ENCODE measurements at places on chromosomes 5 and 9.

GRCh38 chr9:105858006-105858690 lies 163.8 kb downstream of the TMEM38B start:
- no peak for DNase-seq

DNA sequence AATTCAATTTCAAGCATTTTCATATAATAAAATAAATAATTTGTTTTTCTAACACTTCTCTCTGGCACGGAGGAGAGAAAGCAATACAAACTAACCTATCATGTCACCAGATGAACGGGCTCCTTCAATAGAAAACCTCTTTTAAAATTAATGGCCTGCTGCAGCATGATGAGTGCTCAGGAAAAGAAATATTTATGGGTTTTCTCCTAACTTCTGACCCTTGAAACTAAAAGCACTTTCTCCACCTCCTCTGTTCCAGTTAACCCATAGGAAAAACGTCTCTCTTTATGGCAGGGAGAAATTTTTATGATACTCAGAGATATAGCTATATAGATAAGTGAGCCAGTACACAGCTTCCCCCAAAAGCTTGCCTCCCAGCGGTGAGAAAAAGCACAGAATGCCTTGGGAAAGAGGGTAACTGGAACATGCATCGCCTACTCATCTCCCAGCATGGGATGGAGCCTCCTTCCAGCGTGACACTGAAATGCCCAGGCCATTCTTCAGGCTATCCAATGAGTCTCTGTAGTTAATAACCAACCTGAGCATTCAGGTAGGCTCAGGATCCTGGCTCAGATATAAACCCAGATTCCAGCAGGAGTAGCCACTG lies 963.0 kb upstream of the DMAC1 start:
- no peak for DNase-seq

DNA sequence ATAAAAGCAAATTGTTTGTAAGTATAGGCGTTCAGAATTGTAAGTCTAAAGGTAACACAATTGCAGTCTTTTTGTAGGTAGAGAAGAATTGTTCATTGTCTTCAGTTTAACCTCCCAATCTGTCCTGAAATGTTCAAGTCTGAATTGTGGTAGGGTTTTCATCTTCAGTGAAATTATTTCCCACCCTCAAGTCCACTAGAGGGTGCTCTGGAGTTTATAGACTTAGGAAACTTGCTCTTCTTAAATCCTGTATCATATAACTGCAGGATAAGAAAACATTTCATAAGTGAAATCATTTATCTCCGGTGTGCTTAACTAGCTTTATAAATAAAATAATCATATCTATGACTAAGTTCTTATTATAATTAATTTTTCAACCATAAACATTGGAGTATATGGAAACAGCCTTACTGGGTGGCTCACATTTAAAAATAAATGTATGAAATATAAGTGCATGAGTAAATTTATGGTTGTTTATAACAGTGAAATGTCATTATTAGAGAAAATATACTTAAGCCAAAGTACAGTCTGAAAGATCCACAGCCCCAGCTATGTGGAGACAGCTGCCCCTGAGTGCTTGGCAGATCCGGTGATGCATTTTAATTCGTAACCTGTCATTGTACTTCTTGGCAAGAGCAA lies 182.4 kb upstream of the OTULINL start:
- DNase-seq = no peak

- no peak for DNase-seq
Observed at GRCh38 chr5:6510132-6510531, 61.5 kb downstream of the UBE2QL1 start.

- DNase-seq = no peak
Observed at GRCh38 chr9:106218427-106218826, 524.1 kb downstream of the TMEM38B start.

- no peak for DNase-seq
Observed at GRCh38 chr9:91192381-91193086, 169.2 kb downstream of the AUH start.

DNA sequence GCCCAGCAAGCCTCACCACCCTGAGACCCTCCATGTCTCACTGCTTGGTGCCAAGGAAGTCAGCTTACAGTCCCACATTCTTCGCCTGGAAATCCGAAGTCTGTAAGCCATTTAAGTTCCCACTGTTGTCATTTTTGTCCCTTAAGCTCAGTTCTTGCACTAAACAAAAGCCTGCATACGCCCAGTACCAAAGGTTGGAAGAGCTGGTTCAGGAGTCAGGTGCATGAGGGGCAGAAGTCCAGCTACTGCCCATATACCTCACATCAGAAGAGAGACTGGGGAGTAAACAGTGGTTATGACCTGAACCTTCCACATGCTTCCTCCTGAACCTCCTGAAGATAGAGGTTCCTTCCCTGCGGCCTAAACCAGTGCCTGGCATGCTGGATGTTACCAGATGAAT lies 146.0 kb downstream of the FRMD3 start:
- no peak for DNase-seq

DNA sequence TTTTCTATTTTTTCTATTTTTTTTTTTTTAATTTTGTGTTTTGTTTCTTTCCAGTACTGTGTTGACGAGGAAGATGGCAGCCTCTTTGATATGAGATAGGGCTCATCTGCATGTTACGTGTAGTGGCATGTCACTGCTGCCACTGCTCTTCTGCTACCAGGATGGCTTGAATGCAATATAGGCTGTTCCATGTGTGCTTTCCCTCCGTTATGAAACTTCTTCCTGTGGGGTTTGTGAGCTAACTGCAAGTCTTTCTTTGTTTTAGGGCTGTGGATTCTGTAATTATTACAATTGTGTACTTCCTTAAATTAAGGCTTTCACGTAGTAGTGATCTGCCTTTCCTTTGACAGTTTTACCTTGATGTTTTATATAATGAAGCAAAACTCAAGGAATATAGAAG lies 184.6 kb downstream of the KDM4C start:
- no peak for DNase-seq

DNA sequence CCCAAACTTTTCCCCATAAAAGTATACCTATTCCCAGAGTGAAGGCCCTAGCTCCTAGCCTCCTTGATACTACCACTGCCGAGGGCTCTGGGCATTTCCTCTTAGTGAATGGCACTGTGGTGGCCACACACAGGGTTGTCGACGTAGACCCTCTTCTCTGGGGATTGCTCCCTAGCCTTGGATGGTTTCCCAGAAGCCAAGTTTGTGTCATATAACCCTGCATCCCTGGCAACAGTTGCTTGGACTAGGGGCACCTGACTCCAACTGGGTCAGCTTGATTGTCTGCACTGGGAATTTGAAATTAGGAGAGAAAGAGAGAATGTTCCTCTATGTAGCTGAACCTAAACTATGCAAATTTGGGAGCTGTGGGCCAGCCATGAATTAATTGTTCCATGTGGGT lies 32.3 kb upstream of the KIF2A start:
- no peak for DNase-seq

DNA sequence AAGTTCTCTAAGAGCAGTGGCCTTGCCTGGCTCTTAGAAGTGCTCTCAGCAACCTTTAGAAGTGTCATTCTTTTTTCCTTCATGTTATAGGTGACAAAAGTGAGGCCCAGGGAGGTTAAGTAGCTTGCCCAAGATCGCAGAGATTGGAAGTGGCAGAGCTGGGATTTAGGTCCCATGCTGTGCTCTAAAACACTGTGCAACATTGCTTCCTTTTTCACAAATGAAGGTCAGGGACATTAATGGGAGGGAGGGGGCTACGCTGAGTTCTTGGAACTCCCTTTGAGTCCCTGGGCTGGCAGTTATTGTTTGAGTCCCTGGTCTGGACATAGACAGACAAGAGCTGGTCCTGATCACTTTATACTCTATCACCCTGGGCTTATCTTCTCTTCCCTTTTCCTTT lies 45.3 kb downstream of the PAM start:
- DNase-seq = no peak

DNA sequence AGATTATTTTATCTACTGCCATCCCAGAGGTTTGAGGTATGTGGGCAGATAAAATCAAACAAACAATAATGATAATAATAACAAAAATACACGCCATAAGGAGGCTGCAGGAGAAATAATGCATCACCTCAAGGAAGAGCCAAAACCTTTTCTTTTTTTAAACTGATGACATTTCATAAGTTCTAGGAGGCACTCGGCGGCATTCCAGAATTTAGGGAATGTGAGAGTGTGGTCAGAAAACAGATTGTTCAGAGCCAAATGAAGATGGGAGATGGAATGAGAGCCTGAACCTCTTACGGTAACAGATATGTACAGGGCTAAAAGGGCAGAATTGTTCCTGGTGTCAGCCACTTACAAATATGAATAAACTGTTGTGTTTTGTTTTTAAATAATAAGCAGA lies 615.0 kb upstream of the CHD1 start:
- DNase-seq = no peak

GRCh38 chr5:174991847-174992246 lies 267.5 kb downstream of the MSX2 start:
- DNase-seq = no peak

DNA sequence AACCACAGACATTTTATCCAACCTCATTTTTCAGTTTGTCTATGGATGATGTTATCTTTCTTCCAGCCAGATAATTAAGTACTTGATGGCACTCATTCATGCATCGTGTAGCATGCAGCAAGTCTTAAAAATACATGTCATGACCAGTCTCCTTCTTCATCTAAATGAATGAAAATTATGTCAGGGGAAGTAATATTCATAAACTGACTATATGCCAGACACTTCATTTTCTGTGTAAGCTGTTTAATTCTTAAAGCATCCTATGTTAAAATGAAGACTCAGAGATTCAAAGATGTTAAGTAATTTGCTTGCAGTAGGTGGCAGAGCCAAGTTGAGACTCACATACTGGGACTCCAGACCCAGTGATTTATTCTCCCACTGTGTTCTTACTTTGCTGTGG lies 181.7 kb upstream of the CD180 start:
- DNase-seq = no peak

DNA sequence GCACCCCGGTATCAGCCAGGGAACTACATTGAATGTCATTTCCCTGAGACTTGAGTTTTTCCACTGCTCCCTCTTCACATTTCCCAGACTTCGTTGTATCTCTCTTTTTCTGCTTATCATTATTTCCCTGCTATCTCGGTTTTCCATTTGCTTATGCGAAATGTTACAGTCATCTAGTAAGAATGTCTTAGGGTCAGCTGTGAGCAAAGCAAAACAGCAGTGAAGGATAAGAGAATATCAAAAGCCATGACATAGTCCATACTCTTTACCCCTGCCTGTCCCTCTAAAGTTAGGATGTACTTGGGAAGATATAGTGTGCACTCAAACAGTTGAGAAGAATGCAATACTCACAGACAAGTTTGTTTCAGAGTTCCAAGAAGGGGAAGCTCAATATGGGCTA lies 88.7 kb downstream of the ITGA1 start:
- DNase-seq = no peak

- DNase-seq = no peak
Observed at GRCh38 chr5:124227914-124228313, 518.5 kb downstream of the ZNF608 start.

- no peak for DNase-seq
Observed at GRCh38 chr5:96654209-96654608, 8.0 kb upstream of the CAST start.

DNA sequence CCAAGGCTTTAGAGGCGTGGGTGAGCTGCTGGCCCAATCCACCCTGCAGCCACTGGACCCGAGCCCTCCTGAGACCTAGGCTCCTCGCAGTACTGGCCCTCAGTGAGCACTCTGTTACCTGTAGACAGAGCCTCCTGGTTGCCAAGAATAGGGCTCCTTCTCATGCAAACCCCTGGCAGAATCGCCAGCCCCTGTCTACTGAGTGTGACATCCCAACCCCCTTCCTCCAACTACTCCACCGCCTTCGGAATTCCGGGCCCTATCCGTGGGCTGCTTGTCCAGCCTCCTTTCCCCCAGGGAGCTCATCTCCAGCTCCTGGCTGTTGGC lies 23.8 kb upstream of the COL5A1 start:
- DNase-seq = no peak

DNA sequence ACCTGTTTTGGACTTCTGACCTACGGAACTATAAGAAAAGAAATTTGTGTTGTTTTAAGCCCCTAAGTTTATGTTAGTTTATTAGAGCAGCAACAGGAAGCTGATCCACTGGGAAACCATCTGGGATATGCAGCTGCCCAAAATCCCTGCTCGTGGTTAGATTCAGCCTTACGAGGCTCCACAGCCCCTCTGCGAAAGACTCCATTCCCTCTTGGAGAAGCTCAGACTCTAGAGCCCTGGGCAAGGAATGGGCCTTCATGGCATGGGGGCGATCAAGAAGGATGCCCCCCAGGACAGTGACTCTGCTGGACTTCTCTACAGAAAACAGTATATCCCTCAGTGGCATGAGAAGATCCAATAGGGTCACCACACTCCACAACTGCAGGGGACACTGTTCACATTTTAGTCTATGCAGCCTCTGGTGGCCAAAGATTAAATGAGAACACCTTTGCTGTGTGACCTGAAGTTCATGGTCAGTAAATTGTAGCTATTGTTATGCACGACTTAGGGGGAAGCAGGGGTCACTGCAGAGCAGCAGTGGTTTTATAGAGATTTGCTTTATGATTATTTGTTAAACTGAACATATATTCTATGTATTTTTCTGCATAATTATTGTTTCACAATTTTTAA lies 21.1 kb downstream of the IRF1 start:
- DNase-seq = no peak

- no peak for DNase-seq
Observed at GRCh38 chr5:73691302-73692080, 65.5 kb downstream of the ARHGEF28 start.

DNA sequence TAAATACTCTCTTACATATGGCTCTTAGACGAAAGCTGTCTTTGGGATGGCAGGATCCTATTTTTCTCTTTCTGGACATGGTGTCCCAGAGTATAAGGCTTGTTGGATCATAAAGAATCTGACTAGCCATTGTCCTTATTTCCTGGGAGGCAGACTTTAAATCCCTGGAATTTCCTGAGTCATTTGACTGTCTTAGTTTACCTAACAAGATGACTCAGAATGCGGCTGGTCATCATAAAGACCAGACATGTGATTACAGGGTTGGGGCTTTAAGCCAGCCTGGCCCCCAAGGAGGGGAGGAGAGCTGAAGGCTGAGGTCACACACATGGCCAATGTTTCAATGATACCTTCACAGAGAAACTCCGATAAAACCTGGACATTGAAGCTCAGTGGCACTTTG lies 37.2 kb downstream of the FAM240B start:
- no peak for DNase-seq

DNA sequence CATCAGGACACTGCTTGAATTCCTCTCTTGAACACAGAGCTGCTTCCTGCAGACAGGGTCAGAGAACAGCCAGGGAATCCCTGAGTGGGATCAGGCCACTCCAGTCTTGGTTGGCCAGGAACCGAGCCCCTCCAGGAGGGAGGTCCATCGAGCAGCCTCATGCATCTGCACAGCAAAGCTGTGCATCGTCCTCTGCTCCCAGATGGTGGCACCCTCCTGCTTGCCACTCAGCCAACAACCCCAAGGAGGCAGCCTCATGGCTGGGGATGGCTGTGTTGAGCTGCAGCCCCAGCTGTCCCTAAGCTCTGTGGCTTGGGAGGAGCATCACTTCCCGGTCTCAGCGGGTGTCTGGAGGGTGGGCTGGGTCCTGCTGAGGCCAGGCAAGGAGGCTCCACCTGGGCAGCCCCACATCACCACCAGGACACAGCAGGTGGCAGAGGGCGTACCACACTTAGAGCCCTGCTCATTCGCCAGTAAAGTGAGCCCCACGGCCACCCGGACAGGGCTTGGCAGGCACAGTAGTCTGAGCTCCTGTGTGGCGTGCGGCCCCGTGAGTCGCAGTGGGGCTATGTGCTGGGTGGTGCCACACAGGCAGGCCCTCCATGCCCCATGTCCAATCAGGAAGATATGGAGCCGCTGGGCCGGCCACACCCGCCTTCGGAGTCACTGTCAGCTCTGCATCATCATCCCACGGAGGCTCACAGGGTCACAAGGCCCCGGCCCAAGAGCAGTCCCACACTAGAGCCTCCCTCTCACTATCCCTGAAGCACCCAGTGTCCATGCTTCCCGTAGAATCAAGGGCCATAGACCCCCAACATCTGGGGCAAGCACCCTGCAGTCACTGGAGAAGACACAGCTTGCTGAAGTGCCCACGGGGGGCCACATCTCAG lies 11.9 kb downstream of the LPCAT1 start:
- DNase-seq = no peak
